ENCODE measurements at places on chromosomes 3 and 15. TPM values are rescaled to one million over a fixed set of nuclear protein-coding genes. Genes with fewer than 3 reads are reported as not detected.

The GNAT1 gene
- total RNA-seq = not detected

The PROK2 gene
- 0.94 TPM for total RNA-seq

The PLCH1 gene
- 0.39 TPM for total RNA-seq

The SERPINI2 gene
- 1.1 TPM for total RNA-seq

The HIGD2B gene
- total RNA-seq = not detected

The SCAANT1 gene
- not detected for total RNA-seq

The FGD5 gene
- total RNA-seq = 19.3 TPM

The TCAIM gene
- 22.9 TPM for total RNA-seq

The IQCF5 gene
- not detected for total RNA-seq
